Occipital lobe (tissue), 3 donors: ENCODE measurements at places on chromosomes 6 and 20. TPM values are rescaled to one million over a fixed set of nuclear protein-coding genes. Genes with fewer than 3 reads are reported as not detected.

The PACSIN1 gene
- total RNA-seq: 2.8 TPM

GRCh38 chr6:110137924-110138887 is 41.3 kb downstream of the WASF1 start:
- no peak for DNase-seq

- DNase-seq: no peak
Observed at GRCh38 chr6:38637756-38638155, 2.0 kb downstream of the BTBD9 start.

DNA sequence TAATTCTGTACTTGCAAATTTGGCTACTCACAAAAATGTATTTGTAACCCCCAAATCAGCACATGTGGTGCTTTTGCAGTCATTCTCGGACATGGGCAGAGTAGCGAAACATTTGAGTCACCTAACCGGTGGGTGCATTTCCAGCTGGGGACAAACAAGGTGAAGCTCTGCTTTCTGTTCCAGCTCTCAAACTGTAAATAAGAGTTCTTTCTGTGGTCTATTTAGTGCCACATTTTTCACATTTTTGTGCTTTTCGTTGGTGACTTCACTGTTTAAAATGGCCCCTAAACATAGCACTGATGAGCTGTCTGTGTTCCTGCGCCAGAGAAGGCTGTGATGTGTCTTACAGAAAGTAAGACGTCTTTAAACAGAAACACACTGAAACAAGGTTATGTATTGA is 244.5 kb downstream of the CDC5L start:
- DNase-seq: no peak

DNA sequence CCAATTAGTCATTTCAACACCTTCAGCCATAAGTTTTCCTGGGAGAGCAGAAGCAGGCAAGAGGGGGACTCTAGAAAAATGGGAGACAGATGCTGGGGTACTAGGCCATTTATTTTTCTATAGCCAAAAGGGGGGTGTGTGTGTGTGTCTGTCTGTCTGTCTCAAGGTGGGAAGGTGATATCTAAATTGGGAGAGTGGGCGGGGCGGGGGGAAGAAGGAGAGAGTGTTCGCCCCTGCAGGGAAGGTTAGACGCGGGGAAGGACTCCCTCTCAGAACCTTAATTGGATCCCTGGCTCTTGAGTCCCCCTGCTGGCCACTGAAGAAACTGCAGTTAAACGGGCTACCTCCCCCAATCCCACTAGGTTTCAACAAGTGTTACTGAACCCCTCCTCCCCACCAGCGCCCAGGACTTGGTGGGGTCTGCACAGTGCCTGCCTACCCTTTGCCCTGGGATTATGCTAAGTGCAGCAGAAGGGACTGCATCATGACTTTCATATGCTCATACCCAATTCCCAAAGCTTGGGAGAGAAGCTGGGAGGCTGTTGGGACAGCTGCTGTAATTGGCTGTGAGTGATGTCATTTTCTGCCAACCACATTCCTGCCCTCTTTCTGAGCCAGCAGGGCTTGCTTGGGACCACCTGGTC is 45.8 kb downstream of the FOXP4 start:
- DNase-seq: peak; percentile 51

GRCh38 chr6:109834131-109834530 is 143.0 kb downstream of the FIG4 start:
- DNase-seq: no peak

DNA sequence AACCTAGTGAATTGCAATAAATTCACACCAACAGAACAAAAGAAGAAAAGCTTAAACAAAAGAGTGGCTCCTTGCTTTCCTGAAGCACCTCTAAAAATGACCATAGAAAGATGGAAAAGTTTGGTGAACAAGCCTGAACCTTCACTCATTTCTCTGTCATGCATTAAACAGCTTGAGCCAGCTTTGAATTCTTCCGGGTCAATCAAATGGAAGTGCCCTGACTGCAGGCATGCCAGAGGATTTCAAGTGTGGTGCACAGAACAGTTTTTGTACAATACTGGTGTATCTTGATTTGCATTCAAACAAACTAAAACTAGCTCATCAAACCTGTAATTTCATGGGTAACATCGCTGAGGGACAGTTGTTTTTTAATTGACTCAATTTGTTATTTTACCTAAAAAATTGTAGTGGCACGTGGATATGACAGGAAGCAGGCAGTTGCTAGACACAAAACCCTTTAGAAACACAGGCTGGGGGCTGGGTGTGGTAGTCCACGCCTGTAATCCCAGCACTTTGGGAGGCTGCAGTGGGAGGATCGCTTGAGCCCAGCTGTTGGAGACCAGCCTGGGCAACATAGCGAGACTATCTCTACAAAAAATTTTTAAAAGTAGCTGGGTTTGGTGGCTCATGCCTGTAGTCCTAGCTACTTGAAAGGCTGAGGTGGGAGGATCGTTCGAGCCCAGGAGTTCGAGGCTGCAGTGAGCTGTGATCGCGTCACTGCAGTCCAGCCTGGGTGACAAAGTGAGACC is 9.1 kb downstream of the CASS4 start:
- no peak for DNase-seq

GRCh38 chr6:112216662-112217551 is 37.5 kb downstream of the LAMA4 start:
- DNase-seq: no peak

DNA sequence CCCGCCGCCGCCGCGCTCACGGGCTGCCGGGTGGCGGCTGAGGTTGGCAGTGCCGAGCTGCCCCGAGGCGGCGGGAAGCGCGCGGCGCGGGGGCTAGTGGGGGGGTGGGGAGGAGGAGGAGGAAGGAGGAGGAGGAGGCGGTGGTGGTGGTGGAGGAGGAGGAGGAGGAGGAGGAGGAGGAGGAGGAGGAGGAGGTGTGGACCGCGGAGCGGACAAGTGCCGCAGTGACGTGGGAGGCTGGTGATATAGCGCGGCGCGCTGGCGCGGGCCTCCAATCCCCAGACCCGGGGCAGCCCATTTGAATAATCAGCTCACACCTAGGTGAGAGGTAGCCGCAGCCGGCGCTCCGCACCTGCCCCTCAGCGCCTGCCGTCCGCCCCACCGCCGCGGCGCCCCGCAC is at the start of gene FOXA2:
TSS of gene FOXA2 (minus strand) at position 51 of the 400 bp plus-strand sequence. CDS start 294 bp downstream, outside the sequence.
- DNase-seq: no peak

The KIAA1755 gene
- 0.94 TPM for total RNA-seq

GRCh38 chr6:15526212-15526701 is 136.6 kb downstream of the DTNBP1 start:
- DNase-seq: no peak

The SLC22A7 gene
- 0.31 TPM for total RNA-seq

The TEAD3 gene
- total RNA-seq: 0.16 TPM

DNA sequence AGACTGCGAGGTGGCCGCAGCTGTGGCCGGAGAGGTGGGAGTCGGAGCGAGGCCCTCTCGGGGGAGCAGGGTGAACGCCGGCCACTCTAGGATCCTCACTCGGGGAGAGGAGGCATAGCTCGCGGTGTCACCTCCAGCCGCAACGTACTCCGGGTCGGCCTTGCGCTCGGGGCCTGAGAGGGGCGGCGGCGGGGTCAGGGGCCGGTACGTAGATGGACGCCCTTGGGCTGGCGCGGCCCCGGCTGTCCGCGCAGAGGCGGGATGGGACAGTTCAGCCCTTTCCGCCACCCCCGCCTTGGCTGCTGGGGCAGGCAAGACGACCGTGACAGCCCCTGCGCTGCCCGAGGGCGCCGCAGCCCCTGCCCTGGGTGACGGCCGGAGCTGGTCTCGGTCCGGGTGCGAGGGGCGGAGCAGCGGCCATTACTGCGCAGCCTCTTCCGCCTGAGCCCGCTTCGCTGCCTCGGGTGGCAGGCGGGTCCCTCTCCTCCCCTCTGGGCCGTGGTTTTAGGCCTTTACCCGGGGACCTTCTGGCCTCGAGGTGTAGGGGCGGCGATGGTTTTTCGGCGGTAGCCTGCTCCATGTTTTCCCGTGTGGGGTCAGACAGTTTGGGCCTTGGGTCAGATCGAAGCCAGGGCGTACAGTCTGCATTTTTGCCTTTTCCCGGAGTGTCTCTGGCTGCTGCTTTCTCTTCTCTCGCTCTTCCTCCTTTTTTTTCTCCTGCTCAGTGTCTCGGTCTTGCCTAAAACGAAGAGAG is 405 bp downstream of the RNF146 start:
- DNase-seq: no peak

DNA sequence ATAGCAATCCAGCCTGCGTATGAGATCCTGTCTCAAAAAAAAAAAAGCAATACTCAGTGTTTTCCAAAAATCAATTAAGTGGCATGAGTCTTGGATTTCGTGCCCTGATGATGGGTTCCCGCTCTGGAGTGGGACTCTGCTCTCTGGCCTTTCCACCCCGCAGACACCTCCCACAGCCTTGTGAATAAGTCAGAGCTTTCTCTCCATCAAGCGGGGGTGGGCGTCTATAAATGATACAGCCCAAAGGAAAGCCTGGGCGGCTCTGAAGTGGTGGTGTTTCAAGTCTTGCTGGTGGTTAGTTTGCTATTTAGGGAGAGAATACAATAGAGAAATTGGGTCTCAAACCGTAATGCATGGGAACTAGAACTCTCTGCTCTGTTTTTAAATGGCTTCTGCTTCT is 52.5 kb upstream of the TAGAP start:
- no peak for DNase-seq

DNA sequence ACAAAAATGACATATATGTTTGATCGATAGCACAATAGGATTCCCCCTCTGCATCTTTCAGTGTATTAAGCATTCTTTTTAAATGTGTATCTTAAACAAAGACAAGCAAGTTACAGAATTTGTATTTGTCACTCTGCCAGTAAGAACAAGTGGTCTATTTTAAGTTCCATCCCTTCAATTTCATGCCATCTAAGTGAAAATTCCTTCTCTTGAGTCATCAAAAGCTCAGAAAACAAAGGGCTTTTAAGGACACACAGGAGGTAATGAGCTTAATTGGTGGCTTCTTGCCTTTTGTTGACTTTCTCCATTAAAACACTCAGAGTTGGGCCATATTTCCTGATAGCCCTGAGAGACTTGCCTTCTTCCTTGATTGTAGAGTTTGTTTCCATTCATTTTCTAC is 547.8 kb downstream of the TENT5A start:
- DNase-seq: no peak

The RAB22A gene
- 28.2 TPM for total RNA-seq

GRCh38 chr20:52275181-52275691 is 83.7 kb upstream of the ZFP64 start:
- no peak for DNase-seq

DNA sequence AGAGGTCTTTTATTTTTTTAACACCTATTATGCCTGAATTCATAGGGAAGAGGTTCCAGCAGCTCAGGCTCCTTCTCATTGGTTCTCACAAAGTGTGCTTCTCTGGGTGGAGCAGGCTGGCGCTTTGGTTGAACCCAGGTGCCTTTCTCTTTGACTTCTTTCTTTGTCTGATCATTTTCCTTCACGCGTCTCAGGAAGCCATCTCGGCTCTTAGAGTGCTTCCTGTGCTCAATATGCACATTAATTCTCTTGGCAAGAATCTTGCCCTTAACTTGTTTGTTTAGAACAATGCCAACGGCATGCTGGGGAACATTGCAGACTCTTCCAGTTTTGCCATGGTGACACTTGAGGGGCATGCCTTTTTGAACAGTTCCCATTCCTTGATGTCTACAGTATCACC is 44.2 kb upstream of the RNF24 start:
- no peak for DNase-seq

- DNase-seq: no peak
Observed at GRCh38 chr6:138211048-138211581, 7.2 kb downstream of the PBOV1 start.

- DNase-seq: no peak
Observed at GRCh38 chr20:6482486-6482885, 285.0 kb upstream of the BMP2 start.
